ENCODE measurements at places on chromosomes 5 and 9.

DNA sequence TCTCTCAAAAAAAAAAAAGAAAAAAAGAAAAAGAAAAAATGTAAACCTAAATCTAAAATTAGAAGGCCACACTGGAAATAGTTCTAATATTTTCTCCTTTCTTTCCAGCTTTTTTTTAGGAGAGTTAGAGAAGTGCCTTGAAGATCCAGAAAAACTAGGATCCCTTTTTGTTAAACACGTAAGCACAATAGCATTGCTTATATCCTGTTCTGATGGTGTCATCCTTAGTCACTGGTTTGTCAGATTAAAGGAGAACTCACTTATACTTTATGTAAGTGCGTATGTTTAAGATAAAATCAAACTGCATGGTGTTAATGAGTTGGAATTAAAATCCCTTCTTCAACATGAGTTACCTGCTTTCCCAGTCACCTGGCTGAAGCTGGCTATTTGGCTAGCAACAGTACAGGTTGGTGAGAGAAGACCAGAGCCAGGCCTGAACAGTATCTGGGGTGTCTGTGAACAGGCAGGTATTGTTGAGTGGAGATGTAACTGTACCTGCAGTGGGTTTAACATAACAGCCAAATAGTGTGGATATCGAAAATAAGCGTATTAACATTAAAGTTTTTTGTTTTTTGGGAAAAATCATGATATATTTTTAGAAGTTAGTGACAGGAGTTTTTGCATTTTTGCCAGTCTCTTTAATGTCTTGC lies 104.7 kb upstream of the OTULINL start:
- no peak for DNase-seq

- no peak for DNase-seq
These were observed 107.0 kb downstream of the GPBP1 start for GRCh38 chr5:57280853-57281252.

- no peak for DNase-seq
These were observed 46.8 kb upstream of the NRARP start for GRCh38 chr9:137348769-137349470.

DNA sequence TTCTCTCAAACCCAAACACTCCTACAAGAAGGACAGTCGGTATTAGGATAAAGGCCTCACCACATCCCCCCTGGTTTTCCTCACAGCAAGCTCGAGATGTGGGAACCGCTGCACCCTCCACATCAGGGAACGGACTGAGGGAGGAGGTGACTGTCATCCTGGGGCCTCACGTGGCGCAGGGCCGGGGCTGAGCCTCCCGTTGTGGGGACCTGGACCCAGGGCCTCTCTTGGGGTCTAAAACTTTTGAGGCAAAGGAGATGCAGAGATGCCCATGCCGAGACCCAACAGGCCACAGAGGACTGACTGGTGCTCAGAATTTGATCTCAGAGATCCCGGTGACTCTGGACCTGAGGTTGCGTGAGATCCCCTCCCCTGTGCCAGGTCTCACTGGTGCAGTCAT lies 72.7 kb downstream of the MRPL36 start:
- DNase-seq: no peak

- DNase-seq: peak; percentile 51
These were observed at the start of gene ARHGEF39 for GRCh38 chr9:35664531-35665470. TSS of gene ARHGEF39 (minus strand) at chr9:35665195. CDS start at chr9:35665169, 26 bp downstream.

GRCh38 chr9:76557674-76558225 lies 98.8 kb downstream of the GCNT1 start:
- no peak for DNase-seq

DNA sequence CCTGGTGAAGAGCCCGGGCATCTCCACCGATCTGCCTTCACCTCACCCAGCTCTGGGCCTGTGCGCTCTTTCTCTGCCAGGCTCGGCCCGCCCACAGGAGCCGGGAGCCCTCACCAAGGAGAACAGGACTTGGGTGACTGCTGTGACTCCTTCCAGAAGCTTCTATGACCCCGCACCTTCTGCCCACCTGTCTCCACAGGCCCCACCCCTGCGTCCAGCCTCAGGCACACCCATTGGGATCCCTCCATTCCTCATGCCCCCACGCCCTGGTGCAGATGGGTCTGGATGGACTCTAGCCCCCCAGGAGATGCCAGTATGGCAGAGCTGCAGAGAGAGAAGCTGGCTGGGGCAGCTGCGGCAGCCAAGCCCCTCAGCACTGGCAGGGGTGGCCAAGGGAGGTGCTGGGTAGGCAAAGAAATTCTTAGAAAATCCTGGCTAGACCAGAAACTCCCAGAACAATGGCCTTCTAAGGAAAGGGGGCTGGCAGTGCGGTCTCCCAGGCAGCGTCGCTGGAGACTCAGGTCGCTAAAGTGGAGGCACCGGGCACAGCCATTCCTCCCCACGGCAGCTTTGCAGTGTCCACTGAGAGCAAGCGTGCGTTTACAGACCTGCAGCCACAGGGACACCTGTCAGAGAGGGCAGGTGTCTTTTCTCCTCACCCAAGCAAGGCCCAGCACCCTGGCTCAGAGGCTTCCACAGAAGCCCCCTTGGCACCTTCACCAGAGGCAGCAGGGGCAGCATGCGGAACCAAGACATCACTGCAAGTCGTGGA lies 17.3 kb downstream of the LPCAT1 start:
- DNase-seq: no peak

DNA sequence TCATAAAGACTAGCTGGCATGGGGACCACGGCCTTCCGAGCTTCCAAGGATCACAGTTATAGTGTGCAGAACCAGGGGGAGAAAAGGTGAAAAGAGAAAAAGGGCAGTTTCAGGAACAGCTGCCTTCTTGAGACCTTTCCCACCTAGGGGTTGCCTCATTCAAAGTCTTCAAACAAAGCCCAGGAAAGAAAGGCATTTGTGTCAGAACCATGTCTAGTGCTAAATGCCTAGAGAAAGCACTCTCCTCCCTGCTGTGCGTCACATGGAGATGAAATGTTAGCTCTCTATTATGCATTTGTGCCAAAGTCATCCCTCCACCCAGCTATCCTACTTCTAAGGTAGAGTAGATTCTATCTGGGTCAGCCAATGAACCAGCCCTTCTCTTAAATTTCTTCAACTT lies 1037.3 kb upstream of the WWC1 start:
- DNase-seq: no peak

DNA sequence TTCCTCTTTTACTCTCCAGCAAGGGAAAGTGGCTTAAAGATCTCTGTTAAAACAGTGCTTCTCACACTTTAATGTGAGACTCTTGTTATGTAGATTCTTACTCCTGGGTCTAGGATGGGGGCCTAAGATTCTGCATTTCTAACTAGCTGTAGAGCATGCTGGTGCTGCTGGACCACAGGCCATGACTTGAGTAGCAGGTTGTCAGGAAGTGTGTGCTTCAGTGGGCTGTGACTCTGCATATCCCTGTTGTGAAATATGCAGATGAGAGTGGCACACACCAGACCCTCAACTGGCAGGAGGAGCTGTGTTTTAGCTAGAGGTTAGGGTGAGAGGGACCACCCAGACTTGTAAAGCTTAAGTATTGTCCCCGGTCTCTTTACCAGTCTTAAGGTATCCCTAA lies 191.1 kb upstream of the DMRT1 start:
- no peak for DNase-seq

GRCh38 chr9:24881361-24881760 lies 335.7 kb upstream of the IZUMO3 start:
- DNase-seq: no peak

GRCh38 chr5:128014578-128014977 lies 69.0 kb upstream of the SLC12A2 start:
- no peak for DNase-seq

- no peak for DNase-seq
These were observed 38.6 kb downstream of the RALGPS1 start for GRCh38 chr9:126953041-126953809.

DNA sequence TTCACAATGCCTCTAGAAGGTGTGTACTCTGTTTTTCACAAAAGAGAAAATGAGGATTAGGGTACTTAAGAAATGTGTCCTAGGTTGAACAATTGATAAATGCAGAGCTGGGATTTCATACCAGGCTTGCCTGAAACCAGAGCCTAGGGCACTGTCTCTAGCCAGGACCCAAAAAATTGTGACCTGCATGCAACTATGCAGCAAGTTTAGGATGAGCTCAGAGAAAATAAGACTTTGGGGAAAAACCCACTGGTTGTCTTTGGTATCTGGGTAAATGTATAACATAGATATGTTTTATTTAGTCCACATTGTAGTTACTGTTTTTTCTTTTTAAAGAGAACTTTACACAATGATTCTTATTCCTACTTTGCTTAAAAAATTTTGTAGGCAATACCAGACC lies 177.1 kb upstream of the SEMA6A start:
- DNase-seq: no peak

GRCh38 chr5:95417971-95418370 lies 26.8 kb downstream of the FAM81B start:
- DNase-seq: no peak

- DNase-seq: no peak
These were observed 60.7 kb downstream of the MAN2A1 start for GRCh38 chr5:109750463-109750862.

Data from NCI-H524 (cell line).